ENCODE measurements at places on chromosomes 4 and X. TPM values are rescaled to one million over a fixed set of nuclear protein-coding genes. Genes with fewer than 3 reads are reported as not detected.

- DNase-seq, result no peak
Observed at GRCh38 chrX:154068560-154068959, 29.0 kb downstream of the MECP2 start.

The LRIT3 gene
- total RNA-seq, result 0.14 TPM

DNA sequence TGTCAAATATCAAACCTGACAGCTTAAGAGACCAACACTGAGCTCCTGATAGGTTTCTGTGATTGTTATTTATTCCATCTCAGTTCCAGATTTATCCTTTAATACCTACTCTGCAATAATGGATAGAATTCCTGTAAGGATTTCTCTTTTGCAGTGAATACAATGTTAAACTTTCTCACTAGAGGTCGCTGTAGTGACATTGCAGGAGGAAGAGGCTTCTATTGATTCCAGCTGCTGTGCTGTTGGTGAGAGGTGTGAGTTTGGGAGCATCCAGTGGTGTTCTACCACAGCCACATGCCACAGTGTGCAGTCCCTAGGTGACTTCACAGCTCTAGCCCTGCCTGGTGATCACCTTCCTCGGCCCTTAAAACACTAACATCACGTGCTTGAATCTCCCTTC lies 34.6 kb upstream of the DCAF8L2 start:
- DNase-seq, result no peak

GRCh38 chr4:139584784-139585183 lies 28.8 kb upstream of the SETD7 start:
- DNase-seq, result peak; percentile 79

DNA sequence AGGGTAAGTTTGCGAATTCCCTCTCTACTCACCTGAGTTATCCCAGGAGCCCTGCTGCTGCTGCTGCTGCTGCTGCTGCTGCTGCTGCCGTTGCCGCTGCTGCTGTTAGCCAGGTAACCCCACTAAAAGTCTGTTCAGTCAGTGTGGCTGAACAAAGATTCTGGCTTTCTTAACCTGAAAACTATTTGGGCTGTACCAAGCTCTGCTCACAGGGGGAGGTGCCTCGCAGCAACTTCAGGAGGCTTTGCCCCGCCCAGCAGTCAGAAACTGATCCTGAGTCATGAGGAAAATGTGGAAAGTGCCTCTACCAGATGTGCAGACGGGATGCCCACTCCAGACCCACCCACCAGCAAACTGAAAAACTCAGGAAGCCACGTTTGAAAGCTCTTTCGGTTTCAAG lies at the start of gene CAPN6:
CAPN6 (minus strand) TSS at position 145 of the 400 bp plus-strand sequence. CDS start 6,547 bp downstream, outside the sequence.
- no peak for DNase-seq

DNA sequence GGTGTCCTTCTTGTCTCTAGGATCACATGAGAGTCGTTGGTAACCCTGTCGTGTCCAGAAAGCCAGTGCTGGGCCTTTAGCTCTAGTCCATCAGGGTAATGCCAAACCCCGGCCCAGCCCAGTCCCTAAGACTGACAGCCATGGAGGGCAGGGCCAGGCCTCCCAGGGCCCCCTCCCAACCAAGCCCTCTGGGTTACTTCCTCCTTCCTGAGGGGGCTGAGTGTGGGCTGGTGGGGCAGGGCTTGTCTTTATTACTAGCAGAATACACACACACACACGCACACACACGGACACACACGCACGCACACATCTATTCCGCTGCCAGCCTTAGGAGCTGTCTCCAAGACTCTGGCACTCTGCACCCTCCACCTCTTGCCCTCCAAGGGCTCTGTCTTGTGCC lies 35.6 kb upstream of the CDKN2AIP start:
- DNase-seq, result no peak

GRCh38 chr4:147958489-147959065 lies 226.7 kb downstream of the ARHGAP10 start:
- DNase-seq, result no peak

DNA sequence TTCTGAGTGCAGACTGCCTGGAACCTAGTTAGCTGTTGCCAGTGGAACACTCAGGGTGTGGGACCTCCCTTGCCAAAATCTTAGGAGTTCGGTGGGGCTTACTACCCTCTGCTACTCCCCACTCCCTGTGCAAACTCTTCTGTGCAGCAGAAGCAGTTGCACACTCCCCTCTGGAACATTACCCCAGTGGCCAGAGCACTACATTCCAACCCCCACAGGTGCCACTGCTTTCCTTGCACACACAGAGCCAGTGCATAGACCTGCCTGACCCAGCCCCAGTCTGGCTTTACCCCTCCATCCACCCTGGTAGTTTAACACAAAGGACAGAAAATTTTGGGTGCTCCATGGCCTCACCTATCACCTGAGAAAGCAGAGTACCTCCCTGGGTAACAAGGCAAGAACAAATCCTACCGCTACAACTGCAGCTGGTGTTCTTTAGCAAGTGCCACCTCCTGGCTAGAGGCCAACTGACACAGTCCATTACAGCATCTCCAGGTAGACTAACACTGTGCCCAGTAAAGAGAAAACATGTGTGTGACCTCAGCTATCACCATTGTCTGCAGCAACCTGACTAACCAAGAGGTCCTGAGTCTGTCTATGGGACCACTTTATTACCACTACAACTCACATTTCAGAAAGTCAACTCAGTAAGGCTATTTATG lies 11.5 kb upstream of the RASSF6 start:
- DNase-seq, result no peak

The BEX4 gene
- 34.2 TPM for total RNA-seq

The CT45A1 gene
- total RNA-seq, result not detected

DNA sequence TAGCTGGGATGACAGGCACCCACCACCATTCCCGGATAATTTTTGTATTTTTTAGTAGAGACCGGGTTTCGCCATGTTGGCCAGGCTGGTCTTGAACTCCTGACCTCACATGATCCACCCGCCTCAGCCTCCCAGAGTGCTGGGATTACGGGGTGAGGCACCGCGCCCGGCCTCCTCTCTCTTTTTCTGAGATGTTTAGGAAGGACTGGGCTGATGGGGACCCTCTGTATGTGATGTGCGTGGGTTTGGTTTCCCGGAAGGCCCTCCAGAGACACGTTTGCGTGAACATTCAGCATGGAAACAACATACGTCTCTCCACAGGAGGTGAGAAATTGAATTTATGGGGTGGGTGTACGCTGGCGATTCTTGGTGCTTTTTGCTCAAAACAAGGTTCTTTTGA lies 18.6 kb downstream of the SHOX start:
- DNase-seq, result no peak

DNA sequence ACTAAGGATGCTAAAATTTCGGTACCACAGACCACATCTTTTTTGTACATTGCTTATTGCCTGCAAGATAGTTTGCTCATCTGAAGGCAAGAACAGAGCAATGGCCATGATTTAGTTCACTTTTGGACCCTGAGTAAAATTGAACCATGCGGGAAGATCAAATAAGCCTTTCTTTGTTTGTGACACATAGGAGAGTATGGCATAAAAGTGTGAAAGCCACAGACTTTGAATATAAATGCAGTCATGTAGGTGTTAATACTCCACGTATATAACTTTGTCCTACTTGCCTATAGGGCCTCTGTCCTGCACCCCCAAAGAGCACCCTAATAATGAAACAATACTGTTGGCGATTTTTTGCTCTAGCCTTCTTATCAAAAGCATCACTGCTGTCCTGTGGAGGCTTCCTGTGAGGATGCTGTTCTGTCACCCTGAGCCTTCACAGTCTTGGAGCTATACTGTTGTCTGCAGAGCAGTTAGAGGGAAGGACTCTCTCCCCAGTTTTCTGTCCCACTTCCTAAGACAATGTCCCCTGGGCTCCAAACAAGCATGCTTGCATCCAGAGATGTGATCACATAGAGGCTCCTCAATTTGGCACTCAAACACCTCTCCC lies 10.2 kb upstream of the CXCL13 start:
- DNase-seq, result no peak

DNA sequence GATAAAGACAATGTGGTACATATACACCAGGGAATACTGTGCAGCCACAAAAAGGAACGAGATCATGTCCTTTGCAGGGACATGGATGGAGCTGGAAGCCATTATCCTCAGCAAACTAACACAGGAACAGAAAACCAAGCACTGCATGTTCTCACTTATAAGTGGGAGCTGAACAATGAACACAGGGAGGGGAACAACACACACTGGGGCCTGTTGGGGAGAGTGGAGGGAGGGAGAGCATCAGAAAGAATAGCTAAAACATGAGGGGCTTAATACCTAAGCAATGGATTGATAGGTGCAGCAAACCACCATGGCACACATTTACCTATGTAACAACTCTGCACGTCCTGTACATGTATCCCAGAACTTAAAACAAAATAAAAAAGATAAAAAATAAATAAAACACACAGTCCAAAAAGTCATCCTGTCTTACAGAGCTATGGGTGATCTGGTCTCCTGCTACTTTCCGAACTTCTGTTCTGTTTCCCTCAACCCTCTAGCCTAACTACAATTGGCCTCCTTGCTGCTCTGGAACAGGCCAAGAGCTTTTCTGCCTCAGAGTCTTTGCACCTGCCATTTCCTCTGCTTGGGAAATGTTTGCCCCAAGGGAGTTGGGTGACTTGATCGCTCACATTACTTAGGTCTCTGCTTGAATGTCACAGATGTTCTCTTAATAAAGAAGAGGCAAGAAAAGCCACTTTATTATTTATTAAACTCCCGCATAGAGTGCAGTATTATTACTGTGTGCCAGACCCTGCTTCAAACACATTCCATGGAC lies 1.1 kb upstream of the CD38 start:
- no peak for DNase-seq

The SLITRK4 gene
- 18.1 TPM for total RNA-seq

The PRDM5 gene
- 13.4 TPM for total RNA-seq

DNA sequence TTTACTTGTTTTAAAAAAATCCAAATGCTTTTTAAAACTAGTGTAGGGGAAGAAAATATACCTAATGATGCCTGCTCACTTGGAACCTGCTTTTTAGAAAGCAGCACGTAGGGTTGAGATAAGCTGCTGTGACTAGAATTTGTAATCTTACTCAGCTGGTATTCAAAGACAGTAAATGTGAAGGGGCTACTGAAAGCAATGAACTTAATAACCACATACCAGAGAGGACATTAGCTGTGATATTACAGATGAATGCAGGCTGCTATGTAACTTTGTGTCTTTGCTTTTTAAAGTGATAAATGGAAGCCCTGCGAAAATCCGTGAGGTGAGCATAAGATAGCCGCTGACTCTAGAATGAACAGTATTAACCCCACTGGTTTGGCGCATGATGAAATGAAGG lies 124.1 kb downstream of the TRIML1 start:
- DNase-seq, result no peak

- no peak for DNase-seq
Observed at GRCh38 chr4:108166441-108167315, 2.1 kb downstream of the LEF1 start.

DNA sequence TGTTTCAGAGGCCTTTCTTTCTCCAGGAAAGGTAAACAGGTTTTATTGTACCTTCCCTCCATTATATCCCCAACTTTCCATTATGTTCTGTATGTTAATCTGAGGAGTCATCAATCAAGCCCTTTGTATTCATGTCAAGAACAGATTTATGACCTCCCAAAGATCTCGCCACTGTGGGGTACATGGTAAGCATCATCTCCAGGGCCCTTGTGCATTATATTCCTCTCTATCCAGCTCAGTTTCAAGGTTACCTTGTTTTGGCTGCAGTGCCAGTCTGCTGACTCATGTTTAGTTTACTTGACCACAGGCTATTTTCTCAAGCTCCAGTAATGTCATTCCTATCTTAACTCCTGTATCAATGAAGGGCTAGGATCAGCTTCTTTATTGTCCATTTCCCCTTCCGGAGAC lies 125.1 kb upstream of the FRMPD4 start:
- DNase-seq, result no peak

GRCh38 chr4:13986548-13986947 lies 359.0 kb upstream of the BOD1L1 start:
- DNase-seq, result peak; percentile 28

GRCh38 chr4:5168891-5169290 lies 117.6 kb downstream of the STK32B start:
- DNase-seq, result no peak

- DNase-seq, result no peak
Observed at GRCh38 chr4:101762534-101762933, 28.0 kb upstream of the BANK1 start.

DNA sequence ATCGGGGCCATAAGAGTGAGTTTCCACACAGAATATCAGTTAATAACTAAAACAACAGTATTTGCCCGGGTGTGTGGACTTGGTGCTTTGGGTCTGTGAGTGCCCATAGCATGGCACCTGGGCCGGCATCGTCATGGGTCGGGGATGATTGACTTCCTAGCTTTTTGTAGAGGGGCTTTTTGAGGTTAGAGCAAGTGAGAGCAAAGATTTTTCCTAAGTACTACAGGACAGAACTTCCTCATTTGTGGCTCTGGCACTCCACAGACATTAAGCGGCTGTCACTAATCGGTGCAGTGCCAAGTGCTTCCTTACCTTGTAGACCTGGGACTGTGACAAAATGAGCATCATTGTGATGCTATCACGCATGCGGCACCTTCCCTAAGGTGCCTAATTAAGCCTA lies 81.0 kb downstream of the SHROOM2 start:
- DNase-seq, result no peak

GRCh38 chr4:2341911-2342652 lies 76.4 kb downstream of the ZFYVE28 start:
- DNase-seq, result no peak

The WDR19 gene
- 47.8 TPM for total RNA-seq

- no peak for DNase-seq
Observed at GRCh38 chr4:18388039-18388438, 366.5 kb upstream of the LCORL start.

DNA sequence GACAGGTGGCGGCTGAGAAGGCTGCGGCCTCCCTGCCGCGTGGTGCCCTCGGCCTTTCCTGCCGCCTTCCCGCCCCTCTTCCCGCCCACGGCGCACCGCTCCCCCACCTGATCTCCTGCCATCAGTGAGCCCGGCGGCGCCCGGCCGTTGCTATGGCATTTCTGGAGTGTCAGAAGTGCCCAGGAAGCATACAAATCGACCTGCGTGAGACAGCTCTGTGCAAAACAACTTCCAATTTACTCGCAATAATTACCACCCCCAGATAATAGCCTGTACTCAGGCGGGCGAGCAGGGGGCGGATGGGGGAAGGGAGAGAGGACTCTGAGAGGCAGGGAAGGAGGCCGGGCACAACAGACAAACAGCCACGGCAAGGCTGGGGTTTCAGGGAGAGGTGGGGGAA lies 16.6 kb upstream of the ERCC6L start:
- DNase-seq, result no peak

DNA sequence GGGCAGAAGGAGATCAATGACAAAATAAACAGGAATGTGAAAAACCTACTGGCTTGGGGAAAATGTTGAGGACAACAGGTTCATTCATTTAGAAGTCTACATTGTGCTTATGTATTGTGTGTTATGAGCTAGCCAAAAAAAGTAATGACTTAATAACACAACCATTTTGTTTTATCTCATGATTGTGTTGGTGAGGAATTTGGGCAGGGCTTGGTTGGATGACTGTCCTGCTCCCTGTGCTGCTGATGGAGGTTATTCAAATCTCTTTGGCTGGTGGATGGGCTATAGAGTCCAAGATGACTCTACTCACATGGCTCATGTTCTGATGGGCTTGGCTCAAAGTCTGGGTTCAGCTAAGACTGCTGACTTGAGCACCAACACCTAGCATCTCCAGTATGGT lies 116.3 kb downstream of the HS3ST1 start:
- DNase-seq, result no peak

GRCh38 chr4:151649479-151649878 lies 111.3 kb downstream of the GATB start:
- no peak for DNase-seq
